Stimulated activated CD4-positive, alpha-beta T cell treated with anti-CD3 and anti-CD28 coated beads, Interleukin-2, amount 100 ng/mL, for 48 hours (primary cell): ENCODE measurements at places on chromosomes 12 and 14.
A peak's percentile ranks its signal among the peaks of the same experiment; 100 is the strongest.

- DNase-seq, result no peak
Observed at GRCh38 chr12:97751704-97752103, 289.1 kb downstream of the RMST start.

- no peak for DNase-seq
Observed at GRCh38 chr14:63499701-63500250, 43.4 kb downstream of the PPP2R5E start.

GRCh38 chr12:54352022-54352531, 12.2 kb downstream of the GPR84 start:
- DNase-seq, result no peak

- DNase-seq, result no peak
Observed at GRCh38 chr12:130825771-130826150, 13.3 kb downstream of the STX2 start.

- no peak for DNase-seq
Observed at GRCh38 chr12:63845726-63846125, 1.2 kb downstream of the SRGAP1 start.

DNA sequence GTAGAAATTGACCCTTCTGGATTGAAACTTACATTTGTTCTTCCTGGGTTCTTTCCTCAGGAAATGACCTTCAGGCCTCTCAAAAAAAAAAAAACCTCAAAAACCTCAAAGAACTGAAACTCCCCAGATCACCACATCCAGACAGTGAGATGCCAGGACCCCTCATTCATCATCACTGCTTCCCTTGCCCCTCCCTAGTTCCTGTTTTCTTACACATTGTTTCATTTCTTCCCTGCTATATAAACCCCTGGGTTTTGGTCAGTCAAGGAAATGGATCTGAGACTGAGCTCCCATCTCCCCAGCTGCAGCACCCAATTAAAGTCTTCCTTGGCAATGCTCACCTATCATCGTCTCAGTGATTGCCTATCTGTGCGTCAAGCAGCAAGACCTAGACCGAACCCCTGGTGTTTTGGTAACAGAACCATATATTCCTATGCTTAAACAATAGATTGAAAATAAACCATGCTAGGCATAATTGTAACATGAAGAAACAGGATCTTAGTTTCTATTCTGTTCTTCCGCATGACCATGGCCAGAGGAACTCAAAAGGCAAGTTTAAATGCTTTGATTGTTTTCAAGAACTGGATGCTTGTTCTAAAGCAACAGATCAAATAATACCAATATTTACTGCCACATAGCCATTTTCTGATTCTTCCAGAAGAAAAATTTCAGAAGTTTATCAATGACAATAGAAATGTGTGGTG, 108.0 kb upstream of the MAX start:
- DNase-seq, result no peak

DNA sequence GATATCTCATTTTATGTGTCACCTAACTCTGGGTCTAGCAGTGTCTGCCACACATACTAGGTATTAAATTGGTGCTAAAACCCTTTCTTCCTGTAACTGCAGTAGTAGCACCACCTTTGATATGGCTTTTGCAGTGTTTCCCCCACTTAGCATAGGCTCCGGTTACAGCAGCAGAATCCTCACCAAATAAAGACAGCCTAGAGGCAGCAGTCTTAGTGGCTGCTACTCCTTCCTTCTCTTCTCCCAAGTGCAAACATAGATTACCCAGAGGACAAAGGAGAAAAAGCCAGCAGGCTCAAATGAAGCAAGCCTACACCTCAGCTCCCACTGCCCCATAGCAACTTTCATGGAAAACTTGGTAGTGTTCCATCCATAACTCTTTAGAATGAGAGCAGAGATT, 30.1 kb upstream of the ABCC9 start:
- DNase-seq, result no peak

DNA sequence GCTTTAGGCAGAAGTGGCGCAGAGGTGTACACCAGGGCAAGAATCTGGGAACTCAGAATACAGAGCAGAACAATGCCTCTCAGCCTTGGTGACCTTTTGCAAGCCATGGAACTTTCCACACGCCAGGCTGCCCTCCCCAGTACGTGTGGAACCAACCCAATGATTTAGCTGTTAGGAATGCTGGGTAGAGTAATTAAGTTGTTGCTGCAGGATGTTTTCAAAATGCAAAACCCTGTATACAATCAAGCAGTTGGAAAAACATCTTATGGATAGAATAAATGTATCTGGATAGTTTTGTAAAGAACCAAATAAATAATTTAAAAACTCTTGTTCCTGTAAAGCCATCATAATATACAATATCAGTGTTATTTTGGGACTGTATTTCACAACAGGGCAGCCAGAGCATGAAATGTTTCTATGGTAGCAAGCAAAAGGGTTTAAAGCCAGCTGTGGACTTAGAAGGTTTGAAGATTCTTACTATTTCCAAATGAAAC, 19.4 kb downstream of the PPP1R36 start:
- DNase-seq, result no peak

- DNase-seq, result no peak
Observed at GRCh38 chr12:9692909-9693308, 23.4 kb downstream of the CLEC2D start.

GRCh38 chr12:13307143-13307816, 110.8 kb downstream of the EMP1 start:
- DNase-seq, result no peak

DNA sequence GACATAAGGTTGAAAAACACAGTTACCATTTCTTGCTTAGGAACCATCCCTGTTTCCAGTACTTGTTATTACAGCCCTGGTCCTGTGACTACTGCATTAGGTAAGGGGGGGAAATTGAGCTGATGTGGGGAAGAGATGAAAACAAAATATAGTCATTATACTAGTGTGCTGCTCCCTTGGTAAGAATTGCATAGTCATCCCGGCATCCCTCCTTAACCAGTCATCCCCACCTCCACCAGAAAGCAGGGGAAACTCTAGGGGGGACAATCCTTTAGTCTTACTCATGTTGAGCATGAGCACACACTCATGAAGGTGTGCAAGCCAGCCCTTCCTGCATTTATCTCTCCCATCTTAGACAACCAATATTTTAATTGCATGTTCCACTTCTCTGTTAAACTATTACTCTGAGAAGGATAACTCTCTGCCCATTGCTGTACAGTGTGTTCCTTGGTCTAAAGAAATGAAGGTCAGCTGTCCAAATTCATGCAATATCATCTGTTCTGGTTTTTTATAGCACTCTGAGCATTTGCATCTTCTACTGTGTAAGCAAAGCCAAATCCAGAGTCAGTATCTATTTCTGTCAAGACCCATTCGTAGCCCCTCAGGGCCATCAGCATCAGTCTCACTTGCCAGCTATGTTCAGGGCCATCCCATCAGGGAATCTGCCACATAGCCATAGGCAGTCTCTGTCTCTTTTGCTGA, 46.8 kb downstream of the TMEM30B start:
- no peak for DNase-seq

DNA sequence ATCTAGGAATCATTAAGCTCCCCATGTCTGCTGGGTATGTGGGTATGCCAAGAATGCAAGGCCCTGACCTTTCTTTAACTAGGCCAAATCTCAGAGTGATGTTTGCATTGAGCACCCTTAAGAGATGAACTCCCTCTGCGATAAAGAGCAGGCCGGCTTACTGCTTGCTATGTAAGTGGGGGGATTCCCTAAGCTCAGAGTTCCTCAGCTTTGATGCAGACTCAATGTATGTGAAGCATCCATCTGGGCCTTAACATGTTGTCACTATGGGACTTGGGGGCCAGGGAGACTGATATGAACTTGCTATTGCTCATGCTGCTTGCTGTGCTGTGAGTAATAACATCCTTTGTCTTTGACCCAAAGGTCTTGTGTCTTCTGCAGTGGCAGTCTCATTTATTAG, 149.7 kb downstream of the C12orf75 start:
- no peak for DNase-seq

- DNase-seq, result no peak
Observed at GRCh38 chr12:26378711-26379110, 183.3 kb downstream of the SSPN start.

- no peak for DNase-seq
Observed at GRCh38 chr14:44030831-44031383, 476.2 kb downstream of the FSCB start.

GRCh38 chr12:4256043-4256826, 17.3 kb upstream of the CCND2 start:
- no peak for DNase-seq

GRCh38 chr14:53784688-53785087, 171.9 kb downstream of the BMP4 start:
- no peak for DNase-seq

DNA sequence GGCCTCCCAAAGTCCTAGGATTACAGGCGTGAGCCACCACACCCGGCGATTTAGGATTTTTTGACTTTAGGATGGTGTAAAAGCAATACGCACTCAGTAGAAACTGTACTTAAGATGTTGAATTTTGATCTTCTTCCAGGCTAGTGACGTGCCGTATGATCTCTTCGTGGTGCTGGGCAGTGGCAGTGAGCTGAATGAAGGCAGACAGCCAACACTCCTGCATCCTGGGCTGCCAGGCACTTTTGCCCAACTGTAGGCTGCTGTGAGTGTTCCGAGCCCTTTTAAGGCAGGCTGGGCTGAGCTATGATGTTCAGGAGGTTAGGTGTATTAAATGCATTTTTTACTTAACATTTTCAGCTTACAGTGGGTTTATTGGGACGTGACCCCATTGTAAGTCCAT, 21.3 kb downstream of the IL31 start:
- no peak for DNase-seq

DNA sequence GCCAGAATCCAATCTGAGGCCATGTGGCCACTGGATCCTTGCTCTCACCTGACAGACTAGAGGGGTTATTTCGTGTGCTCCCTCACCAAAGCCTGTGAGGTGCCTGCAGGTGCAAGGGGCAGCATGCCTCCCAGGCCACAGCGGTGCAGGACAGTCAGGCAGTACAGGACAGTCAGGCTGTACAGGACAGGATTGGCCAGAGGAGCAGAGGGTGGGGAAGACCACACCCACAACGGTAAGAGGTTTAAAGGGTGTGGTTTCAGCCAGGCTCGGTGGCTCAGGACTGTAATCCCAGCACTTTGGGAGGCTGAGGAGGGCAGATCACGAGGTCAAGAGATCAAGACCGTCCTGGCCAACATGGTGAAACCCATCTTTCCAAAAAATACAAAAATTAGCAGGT, 3.1 kb upstream of the BRF1 start:
- no peak for DNase-seq

- no peak for DNase-seq
Observed at GRCh38 chr14:60944204-60944603, 36.7 kb downstream of the TRMT5 start.

GRCh38 chr14:66070542-66071319, 415.4 kb upstream of the CCDC196 start:
- DNase-seq, result peak; percentile 76

- DNase-seq, result no peak
Observed at GRCh38 chr14:68174446-68174845, 354.9 kb downstream of the RAD51B start.

DNA sequence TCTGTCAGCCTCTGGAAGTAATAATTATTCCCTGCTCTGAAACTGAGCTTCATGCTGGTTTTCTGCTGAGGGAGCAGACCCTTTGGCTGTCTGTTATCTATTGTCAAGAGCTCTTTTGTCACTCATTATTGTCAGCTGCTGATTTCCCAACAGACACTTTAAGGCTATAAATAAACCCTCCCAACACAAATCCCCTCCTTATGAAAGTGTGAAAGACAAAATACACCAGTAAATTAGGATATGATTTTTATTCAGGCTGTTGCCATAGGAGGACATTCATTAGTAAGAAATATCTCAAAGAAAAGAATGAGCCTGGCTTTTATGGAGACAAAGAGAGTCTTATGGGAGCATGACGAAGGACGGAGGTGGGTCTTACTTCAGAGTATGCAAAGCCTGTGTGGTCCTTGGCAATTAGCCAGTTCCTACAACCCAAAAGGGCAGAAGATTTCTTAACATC, 180.8 kb downstream of the CRADD start:
- DNase-seq, result no peak

DNA sequence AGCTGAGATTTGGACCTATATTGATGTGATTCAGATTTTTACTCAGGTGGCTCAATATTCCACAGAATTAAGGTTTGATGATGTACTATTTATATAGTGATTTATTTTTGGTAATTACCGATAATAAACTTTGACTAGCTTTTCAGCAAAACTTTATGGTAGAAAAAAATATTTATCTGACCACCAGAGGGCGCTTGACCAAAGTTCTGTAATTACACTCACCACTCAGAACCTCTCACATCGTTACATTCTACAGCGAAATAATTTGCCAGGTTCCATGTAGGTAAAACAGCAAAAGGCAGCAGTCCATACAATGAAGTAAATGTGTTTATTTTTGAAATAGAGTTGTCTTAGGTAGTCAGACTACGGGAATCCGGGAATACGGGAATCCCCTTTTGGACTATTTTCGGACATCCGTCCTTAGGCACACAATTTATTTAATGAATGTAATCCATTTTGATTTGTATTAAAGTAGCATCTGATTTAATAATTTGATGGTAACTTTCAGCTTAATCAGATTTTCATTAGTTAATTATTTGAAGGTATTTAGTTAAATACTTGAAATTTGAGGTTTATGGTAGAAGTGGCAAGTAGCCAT, 143.0 kb upstream of the DDHD1 start:
- peak; percentile 23 for DNase-seq

DNA sequence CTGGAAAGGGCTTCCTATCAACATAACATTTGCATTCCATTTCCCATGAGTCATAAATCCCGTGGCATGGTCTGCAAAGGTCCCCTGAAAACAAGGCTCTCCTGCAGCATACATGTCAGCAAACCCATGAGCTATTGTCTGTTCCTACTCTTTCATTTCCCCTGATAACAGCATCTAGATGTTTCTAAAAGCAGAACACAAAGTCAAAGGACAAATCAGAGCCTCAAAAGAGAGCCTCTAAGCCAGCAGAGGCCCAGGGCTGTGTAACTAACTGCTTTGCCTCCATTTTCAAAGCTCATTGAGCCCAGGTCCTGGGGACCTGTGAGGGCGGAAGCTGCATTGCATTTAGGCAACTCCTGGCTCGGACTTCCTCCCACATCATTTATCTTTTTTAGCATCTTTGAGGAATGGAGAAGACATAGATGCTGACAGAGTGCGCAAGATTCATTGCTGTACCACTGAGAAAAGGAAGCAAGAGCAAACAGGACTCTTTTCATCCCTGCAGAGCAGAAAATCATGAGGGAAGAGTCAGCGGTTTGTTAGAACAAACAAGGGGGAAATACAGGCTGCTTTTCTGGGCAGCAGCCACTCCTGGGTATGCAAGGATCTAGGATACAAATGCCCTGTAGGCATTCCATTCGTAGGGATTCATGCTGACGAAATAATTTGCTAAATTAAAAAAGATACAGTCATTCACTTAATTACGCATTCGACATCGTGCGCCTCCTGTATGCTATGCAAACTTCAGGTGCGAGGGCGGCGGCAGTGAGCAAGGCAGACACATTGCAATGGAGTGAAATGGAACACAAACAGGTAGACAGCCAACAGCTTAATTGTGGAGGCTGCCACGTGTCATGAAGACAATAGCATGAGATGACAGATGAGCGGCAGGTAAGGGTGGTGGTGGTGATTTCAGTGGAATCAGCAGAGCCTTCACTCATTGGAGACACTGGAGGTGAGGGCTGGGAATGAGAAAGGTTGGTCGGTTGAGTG, 131.0 kb downstream of the TMEM132D start:
- no peak for DNase-seq

GRCh38 chr12:128977441-128977840, 124.2 kb downstream of the GLT1D1 start:
- DNase-seq, result no peak
